ENCODE measurements at places on chromosomes 1 and 21. TPM values are rescaled to one million over a fixed set of nuclear protein-coding genes. Genes with fewer than 3 reads are reported as not detected.

The FCGR3A gene
- not detected for total RNA-seq

The ADGRL4 gene
- 22.1 TPM for total RNA-seq

The CCNL2 gene
- total RNA-seq = 28.2 TPM

The MT1HL1 gene
- total RNA-seq = not detected

The STPG1 gene
- 3.6 TPM for total RNA-seq

The E2F2 gene
- total RNA-seq = 2.3 TPM

The CSMD2 gene
- 0.08 TPM for total RNA-seq

The NR1I3 gene
- not detected for total RNA-seq

The IL23R gene
- total RNA-seq = not detected

The PROK1 gene
- not detected for total RNA-seq

The PLEKHA6 gene
- 3.7 TPM for total RNA-seq
